Stimulated activated CD4-positive, alpha-beta T cell treated with anti-CD3 and anti-CD28 coated beads, Interleukin-15, amount 100 ng/mL, for 1 hour (primary cell): ENCODE measurements at places on chromosomes 11 and 22.

DNA sequence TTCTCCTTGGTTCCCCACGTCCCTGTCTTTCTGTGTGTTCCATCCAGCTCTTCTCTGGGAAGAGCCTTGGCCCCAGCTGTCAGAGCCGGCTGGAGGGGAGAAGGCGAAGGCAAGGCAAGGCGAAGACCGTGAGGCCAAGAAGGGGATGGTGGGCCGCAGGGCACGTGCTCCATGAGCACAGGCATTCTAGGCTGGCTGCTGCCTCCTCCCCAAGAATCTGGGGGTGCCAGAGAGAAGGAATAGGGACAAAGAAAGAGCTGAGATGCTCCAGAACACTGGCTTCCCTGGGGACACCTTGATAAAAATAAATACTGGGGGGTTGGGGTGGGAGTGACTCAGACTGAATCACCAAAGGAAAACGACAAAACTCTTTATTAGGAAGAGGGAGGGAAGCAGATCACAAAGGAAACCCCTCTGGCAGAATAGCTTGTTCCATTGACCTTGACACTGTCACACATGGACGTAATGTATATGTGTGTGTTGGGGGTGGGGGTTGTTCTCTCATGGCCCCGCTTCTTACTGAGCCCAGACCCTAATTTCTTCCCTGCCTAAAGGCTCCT is 52.5 kb downstream of the NECTIN1 start:
- no peak for DNase-seq

GRCh38 chr11:40825201-40825834 is 634.1 kb downstream of the LRRC4C start:
- DNase-seq = no peak

GRCh38 chr11:36738292-36738861 is 140.3 kb upstream of the RAG2 start:
- no peak for DNase-seq

DNA sequence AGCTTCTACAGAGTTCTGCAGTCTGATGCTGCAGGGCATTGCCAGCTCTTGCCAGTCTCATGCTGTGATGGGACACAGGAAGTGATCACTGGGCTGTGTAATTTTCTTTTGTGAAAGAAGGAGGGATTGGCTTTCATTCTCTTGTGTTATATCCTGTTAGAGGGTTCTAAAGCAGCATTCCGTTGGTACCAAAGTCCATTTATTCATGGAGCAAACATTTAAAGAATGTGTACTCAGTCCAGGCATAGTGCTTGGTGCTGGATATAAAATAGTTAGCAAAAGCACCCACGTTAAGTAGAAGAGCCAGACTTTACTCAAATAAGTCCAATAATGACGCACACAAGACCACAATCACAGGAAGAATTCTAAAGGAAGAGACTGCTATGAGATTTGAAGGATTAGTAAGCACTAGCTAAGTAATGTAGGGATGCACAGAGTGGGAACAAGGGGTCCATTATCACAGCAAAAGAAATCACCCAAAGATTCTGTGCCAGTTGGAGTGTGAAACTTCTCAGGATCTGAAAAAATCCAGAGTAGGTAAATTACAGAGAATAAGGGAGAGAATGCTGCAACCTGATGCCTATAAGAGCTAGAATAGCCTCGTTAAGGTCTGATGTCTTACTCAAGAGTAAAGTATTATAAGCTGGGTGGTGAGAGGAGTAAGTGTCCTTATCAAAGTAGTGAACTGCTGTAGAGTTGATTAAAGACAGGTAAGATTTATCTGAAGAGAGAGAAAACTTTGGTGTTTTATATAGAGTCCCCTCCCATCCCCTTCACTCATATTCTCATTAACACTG is 728.3 kb downstream of the METTL15 start:
- DNase-seq = no peak

- DNase-seq = no peak
Measured at GRCh38 chr22:46061501-46062231, 84.7 kb upstream of the WNT7B start.

- DNase-seq = no peak
Measured at GRCh38 chr11:34242037-34242625, 115.7 kb downstream of the ABTB2 start.

- no peak for DNase-seq
Measured at GRCh38 chr11:14240951-14241350, 118.0 kb downstream of the RRAS2 start.

GRCh38 chr22:22349455-22349836 is 104.9 kb downstream of the VPREB1 start:
- no peak for DNase-seq
